Thoracic aorta endothelial cell (primary cell): ENCODE measurements at places on chromosomes 13 and 19. TPM values are rescaled to one million over a fixed set of nuclear protein-coding genes. Genes with fewer than 3 reads are reported as not detected.

The KANK3 gene
- total RNA-seq, result 9.3 and 16.1 TPM in 2 replicates

The CCDC70 gene
- not detected in 2 replicates for total RNA-seq

The SULT2A1 gene
- not detected in 2 replicates for total RNA-seq

The POU4F1 gene
- total RNA-seq, result 2.7 and 12.3 TPM in 2 replicates

The CCDC97 gene
- total RNA-seq, result 8.0 and 11.1 TPM in 2 replicates
